CD4-positive, alpha-beta T cell treated with Interleukin-2 at 100 ng/mL for 4 hours (primary cell): ENCODE measurements at places on chromosomes 7 and 10.

DNA sequence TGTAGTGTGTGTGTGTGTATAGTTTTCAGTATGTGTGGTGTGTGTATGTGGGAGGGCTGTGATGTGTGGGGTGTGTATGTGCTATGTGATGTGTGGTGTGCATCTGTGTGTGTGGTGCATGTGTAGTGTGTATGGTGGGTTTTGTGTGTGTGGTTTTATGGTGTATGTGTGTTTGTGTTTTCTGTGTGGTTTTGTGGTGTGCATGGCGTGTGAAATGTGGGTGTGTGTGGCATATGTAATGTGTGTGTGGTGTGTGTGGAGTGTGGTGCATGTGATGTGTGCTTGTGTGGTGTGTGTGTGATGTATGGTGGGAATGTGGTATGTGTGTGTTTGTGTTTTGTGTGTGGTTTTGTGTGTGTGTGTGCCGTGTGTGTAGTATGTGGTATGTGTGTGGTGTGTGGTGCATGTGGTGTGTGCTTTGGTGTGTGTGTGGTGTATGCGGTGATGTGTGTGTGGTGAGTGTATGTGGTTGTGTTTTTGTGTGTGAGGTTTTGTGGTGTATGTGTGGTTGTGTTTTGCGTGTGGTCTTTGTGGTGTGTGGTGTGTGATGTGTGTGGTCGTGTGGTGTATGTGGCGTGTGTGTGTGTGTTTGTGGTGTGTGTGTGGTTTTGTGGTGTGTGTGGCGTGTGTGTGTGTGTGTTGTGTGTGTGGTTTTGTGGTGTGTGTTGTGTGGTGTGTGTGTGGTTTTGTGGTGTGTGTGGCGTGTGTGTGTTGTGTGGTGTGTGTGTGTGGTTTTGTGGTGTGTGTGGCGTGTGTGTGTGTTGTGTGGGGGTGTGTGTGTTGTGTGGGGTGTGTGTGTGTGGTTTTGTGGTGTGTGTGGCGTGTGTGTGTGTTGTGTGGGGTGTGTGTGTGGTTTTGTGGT is 18.0 kb upstream of the PPP2R2D start:
- no peak for DNase-seq

GRCh38 chr10:112803961-112804401 is 146.1 kb upstream of the TCF7L2 start:
- no peak for DNase-seq

GRCh38 chr7:91280185-91280584 is 16.0 kb downstream of the FZD1 start:
- no peak for DNase-seq

DNA sequence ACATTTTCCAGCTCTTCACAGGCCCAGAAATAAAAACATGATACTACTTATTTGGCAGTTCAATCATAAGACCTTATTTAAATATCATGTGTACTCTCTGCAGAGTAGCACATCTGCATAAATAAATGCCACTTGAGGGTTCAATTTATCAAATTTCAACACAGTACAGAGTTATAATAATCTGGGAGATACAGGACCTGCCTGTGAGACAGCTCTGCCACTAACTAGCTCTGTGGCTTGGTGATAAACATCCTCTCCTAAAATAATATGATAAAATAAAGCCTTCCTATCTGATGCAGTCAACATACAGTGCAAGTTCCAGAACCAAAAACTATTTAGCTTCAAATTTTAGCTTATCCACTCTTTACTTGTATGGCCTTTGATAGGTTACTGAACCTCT is 90.9 kb upstream of the GATAD1 start:
- DNase-seq: no peak

DNA sequence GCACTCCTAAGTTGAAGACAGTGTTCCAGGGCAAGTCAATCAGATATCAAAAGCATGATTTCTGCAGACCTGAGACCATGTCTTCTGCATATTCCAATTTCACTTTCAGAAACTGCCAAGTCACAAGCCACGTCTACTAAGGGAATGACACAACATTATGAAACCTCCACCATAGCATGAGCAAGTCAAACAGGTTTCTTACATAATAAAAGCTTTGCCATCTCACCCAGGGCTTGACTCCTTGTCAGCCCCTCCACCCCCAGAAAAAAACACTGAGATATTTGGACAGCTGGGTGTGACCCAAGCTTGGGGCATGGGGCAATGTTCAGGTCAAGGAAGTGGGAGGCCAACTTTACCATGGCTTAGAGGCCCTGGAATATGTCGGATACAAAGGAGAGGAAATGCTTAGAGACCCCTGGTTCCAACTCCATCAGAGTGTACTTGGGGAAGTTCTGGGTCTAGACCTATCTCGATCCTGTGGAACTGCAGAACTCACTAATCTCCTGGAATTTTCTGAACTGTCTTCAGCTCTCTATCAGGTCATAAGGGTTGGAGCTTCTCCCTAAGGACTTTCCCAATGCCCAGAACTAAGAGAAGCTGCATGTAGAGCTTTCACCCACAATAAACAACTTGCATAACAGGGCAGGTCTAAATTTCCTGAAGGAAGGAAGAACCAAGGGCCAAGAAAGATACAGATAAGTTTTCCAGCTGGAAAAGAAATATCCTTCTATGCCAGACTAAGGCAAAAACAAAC is 80.6 kb upstream of the NAMPT start:
- no peak for DNase-seq

DNA sequence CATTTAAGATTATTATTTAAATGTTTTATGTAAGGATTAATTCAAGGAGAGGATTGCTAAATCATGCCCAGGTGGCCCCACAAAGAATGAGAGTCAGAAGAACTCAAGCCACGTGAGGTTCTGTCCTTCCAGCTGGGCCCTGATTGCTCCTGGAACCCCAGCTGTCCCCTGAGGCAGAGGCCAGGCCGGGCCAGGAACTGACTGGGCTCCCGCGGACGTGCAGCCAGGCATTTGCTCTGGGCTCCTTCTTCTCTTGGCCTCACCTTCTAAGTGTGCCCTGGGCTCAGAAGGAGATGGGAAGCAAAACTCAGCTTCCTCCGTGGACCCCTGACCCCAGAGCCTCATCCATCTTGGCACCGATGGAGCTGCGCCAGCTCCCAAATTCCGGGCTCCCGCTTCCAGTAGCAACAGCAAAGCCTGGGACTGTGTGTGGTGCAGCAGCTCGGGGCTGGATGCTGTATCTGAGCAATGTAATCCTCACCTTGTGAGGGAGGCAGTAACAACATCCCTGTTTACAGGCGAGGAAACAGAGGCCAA is 250.6 kb upstream of the PPP2R2D start:
- no peak for DNase-seq

DNA sequence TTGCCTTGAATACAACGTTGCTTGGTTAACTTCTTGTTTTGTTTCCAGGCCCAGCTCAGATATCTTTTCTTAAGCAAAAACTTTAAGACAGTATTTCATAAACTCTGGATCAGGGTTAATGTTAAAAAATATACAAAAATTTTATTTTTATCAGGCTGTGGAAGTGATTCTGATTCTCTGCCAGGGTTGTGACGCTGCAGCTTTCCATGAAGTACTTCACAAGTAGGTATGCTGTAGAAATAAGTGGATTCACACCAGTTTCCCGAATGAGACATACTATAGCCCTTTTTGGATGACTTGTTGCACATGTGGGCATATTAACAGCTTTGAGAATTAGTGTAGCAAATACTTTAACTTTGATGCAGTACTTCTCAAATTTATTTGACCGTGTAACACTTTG is 70.1 kb downstream of the CDK14 start:
- DNase-seq: no peak

GRCh38 chr10:17238445-17239291 is 10.6 kb downstream of the VIM start:
- DNase-seq: peak; percentile 35
